ENCODE measurements at places on chromosomes 5 and 9.
A peak's percentile ranks its signal among the peaks of the same experiment; 100 is the strongest.

DNA sequence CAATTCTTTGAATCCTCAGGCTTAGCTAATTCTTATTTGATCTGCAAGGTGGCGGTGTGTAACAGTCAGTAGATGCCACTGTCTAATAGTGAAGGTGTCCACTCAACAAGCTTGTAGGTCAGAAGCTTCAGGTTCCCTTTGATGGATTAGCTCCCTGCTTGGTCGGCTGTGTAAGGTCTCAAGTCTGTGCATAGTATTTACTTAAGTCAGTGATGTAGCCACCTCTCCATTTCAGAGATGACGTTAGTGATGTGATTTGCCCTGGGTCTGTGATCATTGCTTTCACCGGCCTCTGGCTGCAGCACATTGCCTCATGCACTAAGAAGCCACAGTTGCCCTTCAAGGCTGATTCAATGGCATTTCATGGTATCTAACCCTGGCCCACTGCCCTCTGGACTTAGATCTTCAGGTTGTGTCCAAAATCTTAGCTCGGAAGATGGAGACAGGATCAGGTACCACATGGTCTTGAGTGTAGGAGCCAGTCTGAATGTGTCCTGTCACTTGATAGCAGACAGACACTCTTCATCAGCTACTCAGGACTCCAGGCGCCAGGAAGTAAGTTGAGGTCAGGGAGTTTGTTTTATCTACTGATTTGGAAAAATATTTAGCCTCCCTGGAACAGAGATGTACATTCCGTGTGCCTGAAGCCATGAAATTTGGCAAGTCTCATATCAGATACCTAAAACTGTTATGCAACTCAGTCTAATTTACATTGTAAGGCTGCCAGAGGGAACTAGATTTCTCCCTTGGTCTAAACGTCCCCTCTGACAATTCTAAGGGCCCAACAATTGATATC lies 42.9 kb downstream of the SUB1 start:
- no peak for DNase-seq

- DNase-seq, result no peak
Measured at GRCh38 chr5:154977409-154977808, 36.1 kb upstream of the KIF4B start.

GRCh38 chr5:173831196-173831914 lies 56.8 kb upstream of the CPEB4 start:
- DNase-seq, result no peak

- no peak for DNase-seq
Measured at GRCh38 chr9:7921545-7922197, 122.1 kb upstream of the DMAC1 start.

GRCh38 chr9:117335837-117336433 lies 78.9 kb downstream of the ASTN2 start:
- DNase-seq, result no peak

DNA sequence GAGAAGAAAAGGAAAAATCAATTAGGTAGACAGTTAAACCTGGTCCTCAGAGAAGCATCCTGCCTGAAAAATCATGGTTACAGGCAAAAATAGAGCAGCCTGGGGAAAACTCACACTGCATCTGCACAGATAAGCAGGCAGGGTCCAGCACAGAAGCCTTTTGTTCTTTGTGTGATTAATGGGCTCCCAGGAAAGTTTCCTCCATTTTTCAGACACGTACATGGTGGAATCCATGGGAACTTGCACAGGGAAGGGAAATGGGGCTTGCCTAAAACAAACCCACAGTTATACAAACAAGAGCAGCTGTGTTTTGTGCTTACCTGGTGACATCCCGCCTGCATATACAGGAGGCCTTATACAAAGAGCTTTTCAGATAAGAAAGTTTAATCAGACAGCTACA lies 243.9 kb upstream of the ATP10B start:
- no peak for DNase-seq

GRCh38 chr9:128098297-128099230 lies 29.0 kb downstream of the PTGES2 start:
- peak; percentile 80 for DNase-seq

DNA sequence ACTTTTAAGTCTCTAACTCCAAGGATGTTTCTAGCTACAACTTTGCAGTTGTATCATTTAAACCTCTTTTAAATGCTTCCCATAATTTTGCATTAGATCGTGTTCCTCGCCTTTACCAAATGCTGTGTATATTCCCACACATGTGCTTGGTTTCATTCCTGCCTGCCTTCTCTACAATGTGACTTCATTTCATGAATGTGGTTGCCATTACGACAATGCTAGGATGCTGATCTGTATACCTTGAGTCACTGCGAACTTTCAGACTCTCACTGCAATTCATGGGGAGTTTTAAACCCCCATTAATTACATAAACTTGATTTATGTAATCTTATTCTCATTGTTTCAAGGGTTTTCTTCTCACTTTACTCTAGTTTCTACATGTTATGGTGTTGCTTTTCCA lies 50.3 kb downstream of the UBE2QL1 start:
- DNase-seq, result no peak

DNA sequence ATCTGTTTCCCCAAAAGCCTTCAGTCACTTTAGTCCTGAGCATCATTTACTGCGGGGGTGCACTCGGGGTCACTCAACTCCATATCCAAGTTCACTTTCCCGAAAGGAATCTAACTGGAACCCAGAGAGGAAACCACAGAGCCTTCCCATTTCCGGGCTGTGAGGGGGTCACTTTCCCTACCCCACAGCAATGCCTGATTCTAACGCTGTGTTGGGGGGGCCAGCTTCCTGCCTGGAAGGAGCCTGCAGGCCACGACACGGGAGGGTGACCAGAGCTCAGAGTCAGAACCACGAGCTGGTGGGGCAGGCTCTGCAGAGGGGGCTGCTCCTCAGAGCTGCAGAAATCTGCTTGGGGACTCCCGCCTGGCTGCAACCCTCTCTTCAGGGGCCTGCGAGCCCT lies 20.3 kb downstream of the BRD9 start:
- DNase-seq, result no peak

DNA sequence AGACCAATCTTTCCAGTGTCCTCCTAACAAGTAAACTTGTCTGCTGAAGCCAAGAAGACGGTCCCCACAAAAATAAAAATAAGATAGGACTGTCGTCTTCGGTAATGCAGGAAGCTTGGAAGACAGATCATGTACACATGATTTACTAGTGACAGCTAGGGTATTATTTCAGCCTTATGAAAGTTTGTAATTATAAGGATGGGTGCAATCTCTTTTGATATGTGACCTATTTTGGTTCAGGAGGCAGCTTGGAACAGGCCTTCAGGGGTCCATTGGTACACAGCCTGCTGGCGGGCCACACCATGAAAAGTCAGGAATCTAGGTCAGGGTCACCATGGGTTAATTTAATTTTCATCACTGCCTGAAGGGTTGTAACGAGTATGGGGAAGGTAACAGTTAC lies 13.7 kb upstream of the MEIKIN start:
- no peak for DNase-seq
